ENCODE measurements at places on chromosomes 7 and 10.

DNA sequence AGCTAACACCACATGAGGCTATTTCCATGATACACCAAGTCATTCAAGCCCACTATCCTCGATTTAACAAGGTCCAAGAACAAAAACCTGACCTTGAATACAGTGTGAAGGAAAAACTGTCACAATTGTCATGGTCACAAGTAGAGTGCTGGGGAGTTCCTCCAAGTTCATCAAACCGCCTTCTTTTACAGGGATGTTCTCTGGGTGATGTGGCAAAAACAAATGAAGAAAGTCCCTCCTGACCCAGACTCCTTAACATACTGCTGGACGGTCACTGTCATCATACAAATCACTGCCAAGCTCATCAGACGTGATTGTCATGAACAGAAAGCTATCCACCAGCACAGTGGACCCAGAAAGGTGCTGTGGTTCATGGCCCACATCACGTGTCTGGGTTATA is 28.9 kb downstream of the HIPK2 start:
- DNase-seq, result no peak

GRCh38 chr7:39880556-39880955 is 69.5 kb upstream of the CDK13 start:
- peak; percentile 52 for DNase-seq

GRCh38 chr10:104077663-104078151 is 8.0 kb downstream of the COL17A1 start:
- DNase-seq, result no peak

GRCh38 chr7:44735403-44736165 is 13.1 kb upstream of the ZMIZ2 start:
- DNase-seq, result peak; percentile 62

DNA sequence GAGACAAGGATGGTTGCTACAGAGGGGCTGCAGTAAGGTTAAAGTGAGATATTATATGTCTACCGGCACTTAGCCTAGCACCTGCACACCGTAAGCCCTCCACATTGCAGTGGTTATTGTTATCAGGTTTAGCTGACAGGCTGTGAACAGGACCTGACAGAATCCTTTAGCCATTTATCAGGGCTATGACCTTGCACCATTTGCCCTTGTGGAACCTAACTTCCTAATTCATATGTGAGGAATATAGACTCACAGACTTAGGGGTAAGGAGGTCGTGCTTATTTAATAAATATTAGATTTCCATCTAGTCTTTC is 10.1 kb downstream of the NCOA4 start:
- DNase-seq, result no peak

- DNase-seq, result no peak
Observed at GRCh38 chr7:69935107-69935506, 336.8 kb downstream of the AUTS2 start.

DNA sequence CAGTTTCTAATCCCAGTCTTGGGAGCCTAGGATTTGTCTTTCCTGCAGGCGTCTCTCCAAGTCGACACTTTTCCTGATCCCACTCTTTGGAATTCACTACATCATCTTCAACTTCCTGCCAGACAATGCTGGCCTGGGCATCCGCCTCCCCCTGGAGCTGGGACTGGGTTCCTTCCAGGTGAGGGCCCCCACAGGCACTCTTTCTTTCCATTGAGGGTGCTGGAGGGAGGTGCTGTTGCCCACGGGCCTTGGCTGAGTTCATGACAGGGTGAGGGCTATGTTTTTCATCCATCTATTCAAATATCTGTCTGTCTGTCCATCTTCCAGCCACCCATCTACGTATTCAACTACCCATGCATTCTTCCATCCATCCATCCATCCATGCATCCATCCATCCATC is 12.6 kb downstream of the GHRHR start:
- no peak for DNase-seq

DNA sequence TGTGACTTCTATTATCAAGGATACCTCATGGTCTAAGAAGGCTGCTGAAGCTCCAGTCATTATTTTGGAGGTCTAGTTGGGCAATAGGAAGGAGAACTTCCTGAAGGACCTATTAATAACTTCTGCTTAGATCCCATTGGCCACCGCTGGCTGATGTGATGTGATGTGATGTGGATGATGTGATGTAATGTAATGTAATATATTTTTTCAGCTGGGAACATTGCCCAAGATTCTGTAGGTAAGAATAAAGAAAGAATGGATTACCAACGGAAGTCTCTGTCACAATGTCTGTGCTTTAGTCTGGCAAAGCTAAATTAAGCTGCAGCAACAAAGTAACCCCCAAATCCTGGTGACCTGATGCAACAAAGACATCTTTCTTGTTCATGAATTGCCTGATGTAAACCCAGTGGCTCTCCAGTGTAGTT is 233.7 kb downstream of the PTEN start:
- no peak for DNase-seq

DNA sequence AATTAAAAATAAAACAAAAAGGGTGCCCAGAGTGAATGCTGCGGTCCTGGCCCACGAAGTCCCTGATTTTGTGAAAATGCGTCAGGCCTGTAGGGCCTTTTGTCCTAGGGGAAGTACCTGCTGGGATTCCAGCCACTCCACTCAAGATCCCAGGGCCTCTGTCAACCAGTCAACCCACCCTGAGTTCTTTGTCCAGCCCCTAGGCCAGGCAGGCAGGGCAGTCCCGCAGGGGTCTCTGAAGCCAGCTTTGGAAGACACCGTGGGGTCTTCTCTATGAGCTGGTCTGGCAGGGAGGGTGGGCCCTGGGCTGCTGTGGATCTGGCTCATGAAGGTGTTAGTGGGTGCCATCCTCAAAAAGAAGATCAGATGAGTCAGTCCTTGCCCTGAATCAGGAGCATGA is 452.5 kb upstream of the MKI67 start:
- no peak for DNase-seq

GRCh38 chr10:42937649-42938180 is 139.2 kb upstream of the RET start:
- DNase-seq, result no peak

GRCh38 chr10:19848226-19848985 is 32.2 kb downstream of the PLXDC2 start:
- DNase-seq, result no peak

DNA sequence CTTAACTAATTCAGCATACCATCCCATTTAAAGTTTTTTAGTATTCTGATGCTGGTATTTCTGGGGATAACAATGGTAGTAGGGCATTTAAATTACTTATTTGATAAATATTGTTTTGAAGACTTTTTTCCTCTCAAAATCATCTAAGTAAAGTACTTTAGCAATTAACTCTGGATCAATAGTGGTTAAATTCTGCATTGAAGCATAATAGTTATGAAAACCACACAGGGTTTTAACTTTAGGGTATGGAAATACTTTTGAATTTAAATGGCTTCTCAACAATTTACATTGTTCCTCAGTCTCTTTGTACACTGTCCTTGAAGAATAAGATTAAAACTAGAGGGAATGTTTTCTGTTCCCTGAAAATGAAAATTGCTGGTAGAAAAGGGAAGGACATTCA is 202.6 kb upstream of the STEAP4 start:
- no peak for DNase-seq
